H54 (cell line): ENCODE measurements at places on chromosomes 2 and 18.

- no peak for DNase-seq
Measured at GRCh38 chr18:7987284-7987976, 420.3 kb downstream of the PTPRM start.

- DNase-seq, result no peak
Measured at GRCh38 chr18:74760436-74760835, 162.8 kb downstream of the ZNF407 start.

- DNase-seq, result no peak
Measured at GRCh38 chr2:19361325-19361990, 3.0 kb upstream of the OSR1 start.

- no peak for DNase-seq
Measured at GRCh38 chr2:173136067-173136466, 60.4 kb downstream of the MAP3K20 start.

DNA sequence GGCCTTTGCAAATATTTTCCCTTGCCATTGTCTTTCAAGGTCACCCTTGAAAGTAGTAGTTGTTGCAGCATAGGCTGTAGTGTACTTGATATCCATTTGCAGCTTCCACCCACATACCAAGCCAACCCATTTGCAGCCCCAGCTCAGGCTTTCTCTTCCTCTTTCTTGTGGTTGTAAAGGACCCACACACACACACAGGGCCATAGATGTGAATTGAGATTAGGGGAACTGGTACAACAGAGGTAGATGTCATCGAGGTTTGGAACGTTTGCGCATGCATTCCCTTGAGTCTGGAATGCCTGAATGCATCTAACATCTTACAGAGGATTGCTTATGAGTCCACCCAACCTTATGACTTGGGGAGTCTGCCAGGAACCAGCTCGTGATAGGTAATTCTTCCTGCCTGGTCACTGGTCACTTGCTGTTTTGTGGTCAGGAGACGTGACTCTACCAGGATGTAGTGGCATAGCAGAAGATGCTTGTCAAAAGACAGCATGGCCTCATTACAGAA lies 91.9 kb downstream of the MRPS9 start:
- no peak for DNase-seq

GRCh38 chr2:30147196-30147714 lies 448 bp downstream of the YPEL5 start:
- no peak for DNase-seq

DNA sequence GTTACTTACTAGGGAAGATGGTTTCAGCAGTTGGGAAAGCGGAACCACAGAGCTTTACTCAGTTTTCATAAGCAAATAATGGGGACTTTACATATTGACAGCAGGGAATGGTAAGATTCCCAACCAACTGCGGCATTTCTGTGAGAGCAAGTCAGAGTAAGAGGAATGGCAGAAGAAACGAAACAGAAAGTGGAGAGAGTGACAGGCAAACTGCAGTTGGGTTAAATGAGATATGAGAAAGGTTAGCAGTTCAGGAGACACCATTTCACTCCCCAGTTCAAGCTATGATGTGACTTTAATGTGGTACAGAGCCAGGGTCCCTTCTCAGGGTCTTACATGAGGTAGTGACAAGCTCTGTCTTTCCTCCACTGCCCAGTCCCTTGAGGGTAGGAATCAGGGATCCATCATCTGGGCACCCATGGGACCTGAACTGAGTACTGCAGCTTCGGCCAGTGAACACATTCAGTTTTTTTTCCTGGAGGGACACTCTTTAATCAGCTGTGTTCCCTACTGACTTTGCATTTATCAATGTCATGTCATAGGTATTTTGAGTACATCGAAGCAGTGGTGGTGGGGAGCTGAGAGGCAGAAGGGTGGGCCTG lies 33.0 kb upstream of the GREB1 start:
- DNase-seq, result no peak

DNA sequence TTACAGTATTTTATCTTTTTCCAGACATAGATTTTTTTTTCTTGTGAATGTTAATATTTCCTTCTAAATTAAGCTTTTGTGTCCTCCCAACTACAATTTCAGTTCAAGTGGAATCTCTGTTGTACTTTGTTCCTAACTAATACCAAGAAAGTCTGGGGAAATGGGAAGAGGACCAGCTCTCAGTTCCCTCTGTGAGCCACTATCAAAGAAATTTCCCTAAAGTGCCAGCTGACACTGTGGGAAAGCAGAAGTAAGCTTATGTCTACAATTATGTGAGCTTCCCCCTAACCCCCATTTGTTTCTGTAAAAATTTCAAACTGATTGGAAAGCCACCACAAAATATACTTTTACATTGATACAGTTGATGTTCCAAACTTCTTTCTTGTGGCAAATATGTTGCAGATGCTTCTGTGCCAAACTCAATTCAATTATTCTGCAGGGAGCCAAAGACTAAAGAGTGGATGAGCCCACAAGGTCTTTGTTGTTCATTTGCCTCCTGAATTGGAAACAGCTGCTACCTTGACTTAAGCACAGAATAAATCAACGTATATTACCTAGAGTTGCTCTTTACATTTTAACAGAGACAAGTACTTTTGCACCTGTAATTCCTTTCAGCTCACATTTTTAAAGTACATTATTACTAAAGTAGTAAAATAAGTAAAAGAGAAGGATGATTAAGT lies 306.6 kb downstream of the PTH2R start:
- DNase-seq, result no peak

- peak; percentile 54 for DNase-seq
Measured at GRCh38 chr2:2271469-2271941, 59.6 kb downstream of the MYT1L start.

DNA sequence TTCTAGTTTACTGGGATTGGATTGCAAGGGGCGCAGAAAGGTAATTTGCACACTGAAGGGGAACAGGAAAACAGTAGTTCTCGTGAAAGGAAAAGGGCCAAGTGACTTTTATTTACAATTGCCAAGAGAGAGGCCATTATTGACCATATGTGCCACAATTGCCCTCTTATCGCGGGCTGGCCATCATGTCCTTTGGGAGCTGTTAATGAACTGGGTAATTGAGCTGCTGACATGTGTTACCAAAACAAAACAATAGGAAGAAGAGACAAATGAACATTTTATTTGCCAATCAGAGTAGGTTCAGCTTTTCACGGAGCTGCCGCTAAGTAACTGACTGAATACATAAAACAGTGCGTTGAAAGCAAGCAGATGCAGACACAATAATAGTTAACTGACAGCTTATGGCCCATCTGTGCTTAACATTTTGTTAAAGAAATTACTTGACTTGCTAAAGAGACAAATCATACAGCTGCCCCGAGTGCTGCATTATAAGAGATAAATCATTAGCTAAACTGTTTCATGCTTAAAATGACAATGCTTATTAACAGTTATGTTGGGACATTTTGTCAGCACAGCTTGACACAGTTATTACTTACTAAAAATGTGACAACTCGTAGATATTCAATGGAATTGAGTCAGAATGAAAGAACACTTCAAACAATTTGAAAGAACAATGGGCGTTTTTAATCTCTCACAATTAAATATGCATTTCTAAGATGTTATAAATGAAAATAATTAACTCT lies 57.5 kb downstream of the PAX3 start:
- no peak for DNase-seq

DNA sequence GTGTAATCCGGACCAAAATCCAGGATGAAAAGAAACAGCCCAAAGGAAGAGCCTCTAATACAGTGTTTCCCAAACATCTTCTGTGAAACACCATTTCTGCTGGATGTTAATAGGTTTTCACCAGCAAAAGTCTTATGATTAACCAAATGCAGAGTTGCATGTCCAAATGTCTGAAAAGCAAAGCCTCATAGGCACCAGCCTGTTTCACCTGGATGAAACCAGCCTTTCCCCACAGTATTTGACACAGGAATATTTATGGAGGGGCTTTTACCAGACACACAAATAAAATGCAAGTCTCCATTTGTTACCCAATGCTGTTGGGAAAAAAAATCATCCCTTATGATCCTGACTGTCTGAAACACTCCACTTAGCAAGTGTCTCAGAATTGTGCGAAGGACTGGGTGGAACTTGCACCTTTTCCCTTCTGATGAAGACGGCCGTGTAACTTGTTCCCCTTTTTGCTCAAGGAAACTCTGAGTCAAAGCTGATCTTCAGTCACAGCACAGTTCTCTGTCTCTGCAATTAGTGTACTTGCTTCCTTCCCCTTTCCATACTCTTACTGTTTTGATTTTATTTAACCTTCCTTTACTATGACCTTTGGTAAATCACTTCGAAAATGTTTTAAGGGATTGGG lies 70.3 kb upstream of the IL1R2 start:
- no peak for DNase-seq

- DNase-seq, result no peak
Measured at GRCh38 chr18:1422634-1423033, 518.0 kb downstream of the ADCYAP1 start.

DNA sequence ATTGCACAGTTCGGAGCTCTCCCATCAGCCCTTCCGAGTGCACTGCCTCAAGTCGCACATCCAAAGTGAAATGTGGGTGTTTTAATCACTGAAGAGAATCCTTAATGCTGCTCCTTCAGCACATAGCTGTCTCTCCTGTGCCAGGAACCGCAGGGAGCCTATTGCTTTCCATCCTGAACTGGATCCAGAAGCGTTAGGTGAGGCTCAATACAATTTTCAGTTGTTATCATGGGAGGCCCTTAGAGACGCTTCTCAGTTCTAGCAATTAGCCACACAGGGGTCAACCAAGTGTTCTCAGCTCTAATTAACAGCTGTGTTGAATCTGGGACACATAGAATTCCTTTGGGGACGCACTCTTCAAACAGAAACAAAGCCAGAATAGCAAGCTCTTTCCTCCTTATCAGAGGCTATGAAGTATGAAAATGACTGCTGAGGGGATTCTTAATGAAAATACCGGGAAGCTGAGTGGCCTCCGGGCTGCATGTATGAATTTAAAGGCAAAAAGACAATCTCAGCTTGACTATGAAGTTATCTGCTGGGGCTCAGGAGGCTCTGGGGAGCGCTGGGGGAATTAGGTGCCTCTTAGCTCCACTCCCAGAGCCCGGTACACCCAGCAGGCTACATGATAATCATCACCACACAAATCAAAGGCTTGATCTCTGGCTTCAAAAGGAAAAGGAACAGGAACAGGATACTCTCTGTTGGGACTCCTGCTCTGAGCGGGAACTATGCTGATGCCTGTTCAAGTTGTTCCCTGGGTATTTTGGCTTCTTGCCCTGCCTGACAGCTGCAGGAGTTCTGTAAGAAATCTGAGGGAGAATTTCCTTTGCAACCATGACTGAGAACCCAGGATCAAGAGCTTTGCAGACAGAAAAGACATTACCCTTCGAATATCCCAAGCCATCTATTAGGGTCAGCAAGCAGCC lies 55.4 kb upstream of the NCOA1 start:
- DNase-seq, result no peak

- no peak for DNase-seq
Measured at GRCh38 chr2:218849721-218850120, 9.9 kb upstream of the WNT6 start.

DNA sequence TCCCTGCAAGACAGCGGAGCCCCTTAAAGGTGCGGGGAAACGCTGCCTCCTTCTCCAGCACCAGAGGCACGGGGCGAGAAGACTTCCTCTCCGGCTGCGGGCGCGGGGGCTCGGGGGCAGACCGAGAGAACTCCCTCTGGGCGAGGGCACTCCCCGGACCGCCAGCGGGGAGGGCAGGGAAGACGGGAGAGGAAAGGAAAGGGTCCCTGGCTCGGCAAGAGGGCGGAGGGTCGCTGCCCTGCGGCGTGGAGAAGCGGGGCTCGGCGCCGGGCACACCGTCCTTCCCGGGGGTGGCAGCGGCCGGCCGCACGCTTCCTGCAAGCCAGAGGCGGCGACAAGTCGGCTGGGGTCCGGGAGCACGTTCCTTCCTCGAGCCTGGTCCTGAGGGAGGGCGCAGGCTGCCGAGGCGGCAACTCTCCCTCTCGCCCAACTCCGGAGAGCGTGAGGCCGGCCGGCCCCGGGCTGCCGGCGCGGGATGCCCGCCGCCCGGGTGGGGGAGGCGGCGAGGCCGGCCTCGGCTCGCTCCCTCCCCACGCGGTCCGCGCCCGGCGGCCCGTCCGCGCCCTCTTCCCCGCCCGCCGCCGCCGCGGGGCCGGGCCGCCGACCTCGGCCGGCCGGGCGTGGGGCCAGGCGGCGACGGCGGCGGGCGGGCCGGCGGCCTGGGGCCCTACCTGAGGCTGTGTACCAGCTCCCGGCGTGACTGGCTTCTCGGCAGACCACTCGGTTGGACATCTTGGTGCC lies 1.1 kb downstream of the MEMO1 start:
- peak; percentile 29 for DNase-seq

DNA sequence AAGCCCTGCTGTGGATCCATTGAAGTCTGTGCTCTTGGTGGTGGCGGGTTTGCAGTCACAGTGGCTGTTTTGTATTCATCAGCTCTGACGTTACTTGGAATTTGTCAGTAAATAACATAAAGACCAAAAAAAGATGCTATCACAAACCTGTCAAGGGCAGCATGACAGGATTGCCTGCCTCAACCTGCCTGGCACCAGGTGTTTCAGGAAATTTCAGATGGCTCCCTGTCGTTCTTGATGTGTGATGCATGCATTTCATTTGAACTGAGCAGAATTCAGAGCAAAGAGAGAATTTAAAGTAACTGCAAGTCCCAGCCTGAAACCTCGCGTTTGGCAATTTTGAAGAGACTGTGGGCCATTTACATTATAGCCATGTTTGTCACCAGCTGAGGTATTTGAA lies 50.3 kb upstream of the EPC2 start:
- no peak for DNase-seq

GRCh38 chr2:35989503-35989902 lies 366.1 kb upstream of the CRIM1 start:
- DNase-seq, result no peak

DNA sequence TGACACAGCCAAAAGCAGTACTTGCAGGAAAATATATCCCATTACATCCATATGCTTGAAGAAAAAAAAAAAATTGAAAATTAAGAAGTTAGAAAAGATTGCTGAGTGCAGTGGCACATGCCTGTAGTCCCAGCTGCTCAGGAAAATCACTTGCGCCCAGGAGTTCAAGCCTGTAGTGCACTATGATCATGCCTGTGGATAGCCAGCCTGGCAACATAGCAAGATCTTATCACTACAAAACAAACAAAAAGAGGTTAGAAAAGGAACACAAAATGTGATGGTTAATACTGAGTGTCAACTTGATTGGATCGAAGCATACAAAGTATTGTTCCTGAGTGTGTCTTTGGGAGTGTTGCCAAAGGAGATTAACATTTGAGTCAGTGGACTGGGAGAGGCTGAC lies 361.9 kb downstream of the NYAP2 start:
- no peak for DNase-seq

DNA sequence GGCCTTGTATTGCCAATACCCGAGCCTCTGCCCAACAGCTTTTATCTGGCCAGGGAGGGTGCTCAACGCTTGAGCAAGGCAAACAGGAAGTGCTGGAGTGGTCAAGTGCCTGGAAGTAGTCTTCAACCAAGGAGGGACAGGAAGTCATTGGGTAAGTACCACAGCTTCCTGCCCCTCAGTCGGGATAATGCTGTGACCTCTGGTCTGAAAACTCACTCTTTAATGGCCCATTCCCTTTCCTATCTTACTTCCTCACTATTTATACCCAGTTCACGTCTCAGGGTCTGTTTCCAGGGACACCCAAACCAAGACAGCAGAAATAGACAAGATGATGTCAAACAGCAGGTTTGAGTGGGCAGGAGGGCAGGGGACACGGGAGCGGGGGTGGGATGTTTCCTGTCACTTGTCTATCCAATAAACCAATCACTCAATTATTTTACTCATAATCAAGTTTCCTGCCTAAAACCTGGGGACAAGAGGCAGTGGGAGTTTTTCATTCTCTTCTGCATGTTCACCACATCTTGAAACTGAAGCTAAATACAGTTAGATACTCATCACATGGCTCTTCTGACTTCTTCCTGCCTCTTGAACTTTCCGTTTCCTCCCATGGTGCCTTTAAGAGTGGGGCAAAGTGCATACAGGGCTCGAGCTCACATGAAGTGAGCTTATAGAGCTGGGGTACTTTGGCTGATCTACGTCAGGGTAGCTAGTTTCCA lies 68.9 kb upstream of the CAB39 start:
- DNase-seq, result no peak
